ENCODE measurements at places on chromosomes 6 and 20.

GRCh38 chr6:42251911-42252637 is 34.4 kb upstream of the MRPS10 start:
- no peak for DNase-seq

DNA sequence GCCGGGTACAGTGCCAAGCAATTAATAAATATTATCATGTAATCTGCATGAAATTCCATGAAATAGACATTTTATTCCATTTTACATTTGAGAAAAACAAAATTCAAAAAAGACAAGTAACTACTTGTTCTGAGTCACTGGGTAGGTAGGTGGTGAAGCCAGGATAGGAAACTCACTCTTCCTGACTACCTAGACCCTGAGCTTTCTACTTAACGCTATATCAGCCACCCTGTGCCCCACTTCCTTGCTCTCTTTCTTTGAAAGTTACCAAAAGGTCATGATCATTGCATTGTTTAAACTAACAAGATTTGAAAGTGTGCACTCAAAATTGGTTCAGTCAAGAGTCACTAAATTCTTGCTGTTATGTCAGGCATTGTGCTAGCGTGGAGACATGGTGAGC is 235.7 kb downstream of the CD83 start:
- DNase-seq, result no peak

DNA sequence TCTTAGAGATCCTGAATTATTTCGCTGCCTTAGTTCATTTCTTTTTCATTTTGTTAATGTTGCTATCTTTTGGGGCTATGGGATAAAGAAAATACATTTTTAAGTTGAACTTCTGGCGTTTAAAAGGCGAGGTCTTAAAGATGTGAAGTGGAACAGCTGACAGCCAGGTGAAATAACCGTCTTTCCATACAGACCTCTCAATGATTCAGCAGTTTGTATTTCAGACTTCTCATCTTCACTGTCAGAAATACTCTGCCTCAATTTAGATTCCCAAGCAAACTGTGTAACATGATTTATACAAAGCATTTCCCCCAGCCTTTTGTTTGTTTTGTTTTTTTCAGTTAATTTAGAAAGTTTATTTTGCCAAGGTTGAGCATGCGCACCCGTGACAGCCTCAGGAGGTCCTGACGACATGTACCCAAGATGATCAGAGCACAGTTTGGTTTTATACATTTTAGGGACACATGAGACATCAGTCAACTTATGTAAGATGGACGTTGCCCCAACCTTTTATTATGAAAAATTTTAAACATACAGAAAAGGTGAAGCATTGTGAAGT is 40.0 kb downstream of the SLC9A8 start:
- DNase-seq, result no peak

DNA sequence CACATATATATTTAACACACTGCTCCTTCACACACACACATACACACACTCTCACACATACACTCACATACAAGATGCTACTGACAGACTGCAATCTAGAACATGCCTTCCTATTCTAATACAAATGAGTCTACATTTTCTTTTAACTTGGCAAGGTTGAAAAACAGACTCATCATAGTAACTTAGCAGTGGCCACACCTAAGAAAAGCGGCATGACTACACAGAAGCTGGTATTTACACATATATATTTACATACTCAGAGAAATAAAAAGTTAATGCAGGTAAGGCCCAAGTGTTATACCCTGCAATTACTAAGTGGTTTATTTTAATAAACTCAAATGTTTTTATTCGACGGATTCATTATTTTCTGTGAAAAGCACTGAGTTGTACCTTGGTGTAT is 209.3 kb downstream of the FOXC1 start:
- DNase-seq, result no peak

DNA sequence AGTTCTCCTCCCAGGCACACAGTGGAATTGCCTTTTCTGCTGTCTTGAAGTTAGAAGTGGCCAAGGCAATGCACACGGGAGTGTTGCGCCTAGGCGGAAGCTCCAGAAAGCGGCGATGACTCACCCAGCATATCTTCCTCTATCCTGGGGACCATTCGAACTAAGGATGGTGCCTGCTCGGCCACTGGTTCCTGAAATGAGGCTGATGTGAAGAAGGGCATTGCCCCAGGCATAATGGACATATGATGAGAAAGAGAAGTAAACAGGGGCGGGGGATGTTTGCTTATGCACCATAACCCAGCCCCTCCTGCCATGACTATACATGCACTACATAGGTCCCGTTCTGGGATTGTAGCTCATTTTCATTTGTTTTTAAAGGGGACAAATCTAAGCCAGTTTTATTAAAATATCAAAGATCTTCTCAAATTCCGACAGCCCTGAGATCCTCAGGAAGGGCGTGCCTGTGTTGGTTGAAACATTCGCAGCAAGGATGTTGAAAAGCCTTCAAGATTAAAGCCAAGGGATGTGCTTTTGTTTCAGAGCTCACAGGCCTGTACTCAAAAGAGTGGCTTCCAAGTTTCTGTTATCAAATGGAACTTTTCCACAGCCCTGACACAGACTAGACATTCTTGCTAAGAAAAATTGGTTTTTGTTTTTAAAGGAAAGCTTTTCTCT is 218.5 kb downstream of the LY86 start:
- DNase-seq, result no peak

GRCh38 chr6:106558364-106558763 is 70.9 kb downstream of the RTN4IP1 start:
- no peak for DNase-seq

DNA sequence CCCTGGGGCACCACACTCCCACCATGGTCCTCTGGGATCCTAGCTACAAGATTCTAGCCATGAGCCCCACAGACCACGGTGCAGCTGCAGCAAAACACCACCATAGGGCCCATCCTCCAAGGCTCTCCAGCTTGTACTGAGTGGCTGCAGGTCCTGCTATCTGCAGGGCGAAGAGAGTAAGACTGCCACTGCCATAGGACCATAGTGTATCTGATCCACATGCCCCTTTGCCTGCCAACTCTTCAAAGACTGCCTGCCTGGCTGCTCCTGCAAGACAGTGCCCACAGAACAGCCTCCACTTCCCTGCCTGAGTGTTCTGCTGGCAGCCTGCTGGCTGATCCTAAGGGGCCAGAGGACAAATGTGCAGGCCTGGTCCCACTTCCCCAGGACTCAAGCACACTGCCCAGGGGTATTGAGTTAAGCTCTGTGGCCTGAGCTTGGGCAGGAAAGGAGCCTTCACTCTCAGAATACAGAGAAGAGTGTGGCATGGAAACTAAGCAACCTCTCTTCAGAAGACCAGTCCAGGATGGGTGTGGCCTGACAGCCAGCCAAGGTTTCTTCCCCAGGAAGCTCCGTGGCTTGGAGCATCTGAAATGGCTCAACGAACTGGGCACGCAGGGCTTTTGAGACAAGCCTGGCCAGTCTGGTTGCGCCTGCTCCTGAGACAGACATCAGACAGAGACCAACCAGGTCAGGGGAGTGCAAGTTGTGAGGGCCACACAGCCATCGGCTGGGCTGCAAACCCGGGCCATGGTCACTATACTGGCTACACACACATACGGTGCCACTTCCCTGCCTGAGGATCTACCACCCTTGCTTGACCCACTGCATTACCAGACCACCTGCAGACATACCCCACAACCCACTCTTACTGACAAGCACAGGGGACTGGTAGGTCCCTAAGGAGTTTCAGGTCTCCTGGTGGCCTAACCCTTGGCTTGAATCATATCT is 54.5 kb downstream of the RNGTT start:
- DNase-seq, result no peak

GRCh38 chr20:37882961-37883712 is 19.8 kb upstream of the VSTM2L start:
- DNase-seq, result no peak

DNA sequence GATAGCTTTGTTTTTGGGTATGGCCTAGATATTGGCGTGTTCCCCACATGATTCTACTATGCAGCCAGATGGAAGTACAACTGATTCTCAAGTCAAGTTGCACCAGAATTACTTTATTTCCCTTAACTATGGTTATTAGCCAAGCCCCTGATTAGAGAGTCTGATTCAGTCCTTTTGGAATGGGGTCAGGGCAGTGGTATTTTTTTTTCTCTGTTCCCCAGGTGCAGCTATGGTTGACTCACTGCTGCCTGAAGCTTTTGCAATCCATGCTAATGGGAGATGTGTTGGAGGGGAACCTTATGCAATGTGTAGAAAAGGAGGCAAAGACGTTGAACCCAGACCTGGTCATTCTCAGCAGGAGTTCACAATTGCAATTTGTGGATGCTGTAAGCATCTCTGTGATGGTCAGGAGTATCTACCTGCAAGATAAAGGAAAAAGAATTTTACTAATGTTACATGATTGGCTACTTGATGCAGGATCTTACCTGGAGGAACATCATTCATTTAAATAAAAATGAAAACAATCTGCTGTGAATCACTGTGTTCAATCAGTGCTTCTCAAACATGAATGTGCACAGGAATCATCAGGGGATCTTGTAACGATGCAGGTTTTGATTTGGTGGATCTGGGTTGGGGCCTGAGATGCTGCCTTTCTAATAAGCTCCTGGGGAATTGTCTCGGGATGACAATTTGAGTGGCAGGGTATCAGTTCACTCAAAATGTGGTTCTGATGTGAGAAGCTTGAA is 49.4 kb downstream of the PFDN4 start:
- no peak for DNase-seq

DNA sequence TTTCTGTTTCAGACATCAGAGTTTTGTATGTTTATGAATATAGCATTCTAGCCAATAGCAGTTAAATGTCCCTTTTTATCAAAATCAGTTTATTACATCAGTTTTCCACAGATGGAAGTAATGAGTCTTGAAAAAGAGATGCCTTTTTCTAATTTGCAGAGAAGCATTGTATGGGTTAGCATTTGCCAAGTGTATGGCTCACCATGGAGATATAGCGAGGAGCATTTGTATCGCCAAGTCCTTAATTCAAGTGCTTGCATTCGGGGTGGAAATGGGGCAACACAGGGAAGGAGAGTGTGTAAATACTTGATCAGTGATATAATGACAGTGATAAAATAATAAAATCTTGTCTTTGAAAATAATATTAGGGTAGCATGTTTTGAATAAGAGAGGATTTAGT is 42.9 kb downstream of the TXLNB start:
- DNase-seq, result no peak

GRCh38 chr20:63702036-63702665 is 5.6 kb downstream of the ARFRP1 start:
- no peak for DNase-seq

DNA sequence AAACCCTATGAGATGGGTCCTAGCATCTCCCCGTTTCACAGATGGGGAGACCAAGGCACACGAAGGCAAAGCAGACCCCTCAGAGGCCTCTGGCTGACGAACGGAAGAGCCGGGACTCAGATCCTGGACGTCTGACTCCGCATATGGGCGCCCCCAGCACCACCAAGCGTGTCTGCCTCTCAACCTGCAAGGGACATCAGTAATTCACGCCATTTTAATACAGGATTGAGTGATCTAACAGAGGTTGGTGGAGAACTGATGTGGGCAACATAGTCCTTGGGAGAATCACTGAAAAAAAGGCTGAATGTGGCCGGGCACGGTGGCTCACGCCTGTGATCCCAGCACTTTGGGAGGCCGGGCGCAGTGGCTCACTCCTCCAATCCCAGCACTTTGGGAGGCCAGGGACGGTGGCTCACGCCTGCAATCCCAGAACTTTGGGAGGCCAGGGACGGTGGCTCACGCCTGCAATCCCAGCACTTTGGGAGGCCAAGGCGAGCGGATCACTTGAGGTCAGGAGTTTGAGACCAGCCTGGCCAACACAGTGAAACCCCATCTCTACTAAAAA is 206.6 kb downstream of the DLL1 start:
- DNase-seq, result no peak

DNA sequence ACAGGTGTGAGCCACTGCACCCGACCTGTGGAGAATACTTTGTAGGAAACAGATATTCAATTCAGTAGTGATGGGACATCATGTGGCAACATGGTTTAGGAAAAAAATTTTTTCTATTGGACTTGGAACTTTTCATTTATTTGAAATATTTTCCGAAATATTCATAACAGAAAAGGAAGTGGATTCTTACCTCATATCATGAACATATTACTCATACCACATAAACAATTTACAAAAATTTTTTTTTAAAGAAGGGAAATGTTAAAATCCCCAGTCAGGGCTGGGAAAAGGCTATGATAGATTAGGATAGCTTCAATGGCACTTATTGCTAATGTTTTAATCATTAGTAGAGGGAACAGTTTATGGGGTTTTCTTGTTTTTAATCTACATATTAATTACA is 6.8 kb upstream of the ALDH8A1 start:
- no peak for DNase-seq

- no peak for DNase-seq
These were observed 67.4 kb upstream of the DSP start for GRCh38 chr6:7473805-7474719.

DNA sequence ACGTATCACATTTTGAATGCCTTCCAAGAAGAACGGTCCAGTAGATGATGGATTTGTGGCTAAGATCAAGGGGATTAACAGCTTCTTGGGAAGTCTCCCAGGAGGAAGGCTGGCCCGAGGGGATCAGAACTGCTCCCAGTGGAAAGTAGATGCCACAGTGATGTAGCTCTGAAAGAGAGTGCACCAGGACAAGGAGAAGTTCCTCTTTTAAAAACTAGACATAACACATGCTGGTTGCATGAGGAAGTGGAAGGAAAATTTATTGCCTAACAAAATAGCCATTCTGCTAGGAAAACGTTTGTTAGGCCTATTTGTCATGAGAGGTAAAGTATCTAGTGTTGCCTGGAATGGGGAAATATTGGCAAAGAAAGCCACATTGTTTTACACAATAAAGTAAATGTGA is 87.8 kb downstream of the CDH26 start:
- DNase-seq, result no peak

DNA sequence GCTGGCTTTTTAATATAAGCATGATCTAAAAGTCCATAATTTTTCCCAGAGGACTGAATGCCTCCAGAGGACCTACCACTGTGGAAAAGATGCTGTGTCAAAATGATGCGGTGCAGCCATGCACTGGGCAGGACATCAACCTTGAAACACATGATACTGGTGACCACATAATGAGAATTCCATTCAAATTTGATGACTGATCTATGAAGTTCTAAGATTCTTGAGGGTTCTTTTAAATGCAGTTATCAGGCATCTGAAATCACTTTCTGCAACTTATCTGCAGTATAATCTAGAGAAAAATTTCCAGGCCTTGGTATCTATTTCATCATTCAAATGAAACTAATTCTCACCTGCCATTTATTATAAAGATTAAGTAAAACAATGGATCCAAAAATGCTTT is 15.0 kb upstream of the MARCKS start:
- no peak for DNase-seq

GRCh38 chr6:5285526-5285925 is 24.2 kb downstream of the FARS2 start:
- no peak for DNase-seq

- no peak for DNase-seq
These were observed 74.9 kb downstream of the MAP3K4 start for GRCh38 chr6:161066511-161066910.

GRCh38 chr20:59948212-59948611 is 8.0 kb downstream of the FAM217B start:
- DNase-seq, result no peak

- DNase-seq, result no peak
These were observed 214.4 kb downstream of the ERMARD start for GRCh38 chr6:169965657-169966311.

Measured in endothelial cell (in vitro differentiated cells).